Activated CD4-positive, CD25-positive, alpha-beta regulatory T cell (primary cell): ENCODE measurements at places on chromosomes 12 and 14.

DNA sequence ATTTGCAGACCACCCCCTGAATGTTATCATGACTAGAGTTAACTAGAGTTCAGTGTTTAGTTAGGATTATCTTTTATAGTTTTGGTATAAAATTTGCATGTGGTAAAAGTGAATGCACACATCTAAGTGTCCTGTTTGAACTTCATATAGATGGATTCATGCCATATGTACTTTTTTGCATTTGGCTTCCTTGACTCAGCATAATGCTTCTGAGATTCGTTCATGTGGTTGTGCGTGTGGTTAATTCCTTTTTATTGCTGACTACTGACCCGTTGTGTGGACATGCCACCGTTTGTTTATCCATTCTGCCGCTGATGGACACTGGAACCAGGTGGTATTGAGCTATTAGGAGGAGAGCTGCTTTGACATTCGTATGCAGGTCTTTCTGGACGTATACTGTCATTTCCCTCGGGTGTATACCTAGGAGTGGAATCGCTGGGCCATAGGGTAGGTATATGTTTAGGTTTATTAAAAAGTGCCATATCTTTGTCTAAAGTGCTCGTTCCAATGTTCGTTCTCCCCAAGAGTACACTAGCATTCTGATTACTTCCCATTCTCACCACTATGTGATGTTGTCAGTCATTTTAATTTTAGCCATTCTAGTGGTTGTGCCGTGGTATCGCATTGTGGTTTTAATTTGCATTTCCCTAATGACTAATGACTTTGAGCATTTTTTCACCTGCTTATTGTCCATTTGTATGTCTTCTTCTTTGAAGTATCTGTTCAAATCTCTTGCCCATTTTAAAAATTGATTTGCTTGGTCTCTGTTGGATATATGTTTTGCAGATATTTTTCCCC, 37.7 kb downstream of the RIN3 start:
- no peak for DNase-seq

- no peak for DNase-seq
Observed at GRCh38 chr14:79630288-79630960, 580.9 kb downstream of the DIO2 start.

DNA sequence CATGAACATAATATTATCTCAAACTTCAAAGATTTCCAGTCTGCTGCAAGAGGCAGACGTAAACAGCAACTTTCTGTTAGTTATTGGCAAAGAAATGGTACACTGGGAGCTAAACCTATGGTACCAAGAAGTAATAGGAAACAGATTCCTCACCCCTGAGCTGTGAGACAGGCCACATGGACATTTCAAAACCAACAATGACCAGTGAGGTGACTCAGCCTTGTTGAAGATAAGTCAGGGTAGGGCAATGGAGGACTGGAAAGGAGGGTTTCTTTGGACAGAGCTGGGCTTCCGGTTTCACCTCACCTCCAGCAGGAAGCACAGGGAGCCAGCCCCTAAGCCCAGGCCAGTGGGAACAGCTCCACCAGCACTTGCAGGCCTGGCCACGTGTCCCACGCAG, 1320.5 kb downstream of the AACS start:
- DNase-seq: no peak

DNA sequence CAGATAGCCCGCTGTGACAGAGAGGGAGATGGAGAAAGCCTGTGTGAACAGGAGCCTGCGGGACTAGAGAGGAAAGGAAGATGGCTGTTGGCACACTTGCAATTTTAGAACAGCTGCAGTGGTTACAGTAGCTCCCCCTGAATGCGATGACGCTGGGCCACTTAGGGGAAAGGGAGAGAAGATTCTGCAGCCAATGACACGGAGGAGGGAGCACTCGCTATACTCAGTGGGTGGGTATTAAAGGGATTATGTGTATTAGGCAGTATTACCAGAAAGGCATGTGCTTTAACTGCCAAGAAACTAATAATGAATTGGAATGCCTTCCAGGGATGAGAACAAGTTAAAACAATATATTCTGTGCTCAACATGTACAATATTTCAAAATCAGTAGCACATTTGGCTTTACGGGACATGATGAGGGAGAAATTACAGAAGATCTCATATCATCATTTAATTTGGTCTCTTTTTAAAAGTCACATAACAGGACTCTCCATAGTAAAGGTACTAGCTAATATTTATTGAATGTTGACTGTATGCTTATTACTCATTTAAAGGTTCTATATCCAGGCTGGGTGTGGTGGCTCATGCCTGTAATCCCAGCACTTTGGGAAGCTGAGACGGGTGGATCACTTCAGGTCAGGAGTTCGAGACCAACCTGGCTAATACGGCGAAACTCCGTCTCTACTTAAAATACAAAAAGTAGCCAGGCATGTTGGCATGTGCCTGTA, 35.9 kb upstream of the FOS start:
- DNase-seq: no peak

- no peak for DNase-seq
Observed at GRCh38 chr12:49089821-49090773, 4.5 kb downstream of the DHH start.

DNA sequence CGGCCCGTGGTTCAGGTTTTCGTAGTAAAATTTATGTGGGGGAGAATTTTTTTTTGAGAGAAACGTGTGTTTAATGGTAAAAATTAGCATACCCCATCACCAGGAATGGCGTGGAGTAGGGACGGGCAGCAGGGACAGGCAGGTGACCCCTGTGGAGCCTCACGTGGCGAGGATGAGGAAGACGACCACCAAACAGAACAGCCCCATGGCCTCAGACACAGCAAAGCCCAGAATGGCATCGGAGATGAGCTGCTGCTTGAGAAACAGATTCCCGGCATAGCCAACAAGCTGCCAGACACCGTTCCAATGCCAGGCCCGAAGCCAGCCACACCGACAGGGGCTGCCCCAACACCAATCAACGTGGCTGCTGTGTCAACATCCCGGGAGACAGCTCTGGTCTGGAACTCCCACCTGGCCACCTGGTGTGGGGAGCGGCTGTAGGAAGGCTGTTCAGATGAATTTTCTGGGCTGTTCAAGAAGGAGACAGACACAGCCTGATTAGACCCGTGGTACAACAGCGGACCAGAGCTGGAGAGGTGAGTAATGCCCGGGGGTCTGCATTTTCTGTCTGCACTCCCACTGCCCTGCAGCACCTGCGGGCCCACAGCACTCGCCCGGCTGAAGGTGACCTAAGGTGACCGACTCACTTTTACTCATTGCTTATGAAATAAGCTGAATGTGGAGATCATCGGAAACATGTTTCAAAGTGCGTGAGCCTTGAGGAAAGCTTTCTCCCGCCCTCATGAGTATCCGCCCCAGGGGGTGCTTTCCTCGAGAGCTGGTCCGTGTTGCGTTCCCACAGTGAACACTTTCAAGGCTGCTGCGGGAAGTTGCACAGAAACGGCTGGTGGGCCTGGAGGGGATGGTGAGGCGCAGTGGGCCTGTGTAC, 10.6 kb downstream of the TMEM121 start:
- DNase-seq: no peak

- no peak for DNase-seq
Observed at GRCh38 chr12:31029468-31029867, 44.2 kb upstream of the DDX11 start.

GRCh38 chr14:75831455-75831854, 150.3 kb downstream of the TGFB3 start:
- no peak for DNase-seq

DNA sequence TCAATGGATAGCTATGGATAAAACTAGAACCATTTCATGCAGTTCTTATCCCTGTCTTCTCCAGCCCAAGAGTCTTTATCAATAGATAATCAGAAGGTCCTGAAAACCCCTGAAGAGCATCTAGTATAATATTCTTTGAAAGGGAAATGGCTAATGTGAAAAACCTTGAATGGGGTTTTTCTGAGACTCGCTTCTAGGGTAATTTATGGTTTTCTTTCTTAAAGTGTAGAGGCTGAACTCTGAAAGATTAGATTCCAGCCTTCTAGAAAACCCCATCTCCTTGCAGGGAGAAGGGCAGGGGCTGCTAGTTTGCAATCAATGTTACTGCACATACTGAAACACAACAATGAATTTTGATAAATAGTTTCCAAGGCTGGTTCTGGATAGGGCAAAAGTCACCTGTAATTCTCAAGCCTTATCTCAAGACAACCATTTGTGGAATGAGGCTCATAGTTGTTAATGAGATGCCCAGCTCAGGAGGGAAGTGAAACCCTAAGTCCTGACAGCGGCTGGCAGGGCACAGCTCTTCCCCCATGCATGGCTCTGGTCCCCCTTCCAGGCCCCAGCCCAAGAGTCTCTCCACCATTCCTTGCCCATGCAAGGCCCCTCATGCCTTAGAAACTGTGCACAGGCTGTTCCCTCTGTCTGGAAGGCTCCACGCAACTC, 33.7 kb upstream of the PYGL start:
- no peak for DNase-seq

DNA sequence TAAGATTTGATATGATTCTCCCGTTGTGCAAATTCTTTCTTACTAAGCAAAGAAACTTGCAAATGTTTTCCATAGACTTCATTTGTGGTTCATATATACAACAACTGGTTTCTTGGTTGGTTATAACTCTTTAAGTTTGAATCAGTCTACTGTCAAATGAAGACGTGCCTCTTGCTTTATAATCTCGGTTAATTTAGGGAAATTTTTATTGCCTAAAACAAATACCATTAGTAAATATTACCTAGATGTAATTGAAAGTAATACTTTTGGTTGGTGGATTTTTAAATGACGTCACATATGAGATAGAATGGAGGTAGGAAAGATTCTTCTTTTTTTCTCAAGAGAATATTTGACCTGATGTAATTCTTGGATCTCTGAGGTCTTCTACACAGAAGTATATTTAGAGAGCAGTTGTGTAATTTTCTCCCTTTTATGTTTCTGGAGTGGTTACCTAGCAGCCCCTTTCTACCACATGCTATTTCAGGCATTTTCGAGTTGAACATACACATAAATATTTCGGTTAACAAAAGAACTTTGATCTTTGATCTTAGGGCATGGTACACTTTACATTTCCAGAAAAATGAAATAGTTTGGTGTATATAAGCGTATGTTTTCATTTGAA, 1.7 kb downstream of the ATF7IP start:
- no peak for DNase-seq

DNA sequence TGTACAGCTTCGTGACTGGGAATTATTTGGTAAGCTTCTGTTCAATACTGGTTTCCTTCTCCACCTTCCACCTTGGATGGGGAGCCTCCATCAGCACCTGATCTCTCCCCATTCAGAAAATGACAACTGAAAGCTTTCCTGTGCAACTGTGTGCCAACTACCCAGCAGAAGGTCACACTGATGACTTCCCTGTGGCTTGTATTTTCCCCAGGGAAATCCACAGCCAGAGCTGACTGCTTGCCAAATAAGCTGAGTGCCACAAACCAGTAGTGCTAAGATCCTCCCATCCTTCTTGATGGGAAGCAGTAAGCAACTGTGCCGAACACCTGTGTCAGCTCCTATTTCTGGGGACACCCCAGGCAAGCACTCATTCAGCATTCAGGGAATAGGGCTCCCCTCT, 257.2 kb upstream of the SOX5 start:
- DNase-seq: no peak

- no peak for DNase-seq
Observed at GRCh38 chr12:2168808-2169207, 116.0 kb downstream of the CACNA1C start.

GRCh38 chr12:54936736-54937135, 47.8 kb downstream of the TESPA1 start:
- DNase-seq: no peak

GRCh38 chr14:94769391-94770250, at the start of gene GSC:
Gene GSC, minus strand, starts transcription at chr14:94770113. Its CDS starts 98 bp downstream, at chr14:94770015.
- no peak for DNase-seq

DNA sequence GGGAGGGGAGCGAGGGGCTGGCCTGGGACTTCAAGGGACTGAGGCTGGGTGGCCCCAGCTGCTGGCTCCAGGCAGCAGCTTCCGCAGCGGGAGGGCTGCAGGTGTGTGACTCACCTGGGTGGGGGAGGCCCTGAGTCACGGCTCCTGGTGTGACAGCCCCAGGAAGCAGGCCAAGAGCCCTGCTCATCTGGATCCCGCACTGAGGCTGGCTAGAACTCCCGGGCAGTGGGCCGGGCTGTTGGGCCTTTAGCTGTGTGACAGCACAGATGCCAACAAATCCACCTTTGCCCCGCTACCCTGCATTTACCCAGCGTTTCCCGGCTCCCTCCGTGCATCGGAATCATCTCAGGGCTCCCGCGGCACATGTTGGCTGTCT, 180.0 kb upstream of the PRMT8 start:
- DNase-seq: no peak

DNA sequence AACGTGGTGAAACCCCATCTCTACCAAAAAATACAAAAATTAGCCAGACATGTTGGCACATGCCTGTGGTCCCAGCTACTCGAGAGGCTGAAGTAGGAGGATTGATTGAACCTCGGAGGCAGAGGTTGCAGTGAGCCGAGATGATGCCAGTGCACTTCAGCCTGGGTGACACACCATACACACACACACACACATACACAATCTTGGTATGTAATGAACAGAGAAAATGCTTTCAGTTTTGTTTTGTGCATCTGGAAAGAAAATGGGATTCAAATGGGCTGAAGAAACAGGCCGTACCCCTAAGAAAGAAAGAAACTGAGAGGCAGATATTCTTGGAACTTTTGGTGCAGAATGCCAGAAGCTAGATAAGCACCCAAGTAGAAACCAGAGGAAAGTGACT, 107.2 kb downstream of the PDE3A start:
- DNase-seq: no peak

- no peak for DNase-seq
Observed at GRCh38 chr14:79278286-79278797, 933.0 kb downstream of the DIO2 start.

- DNase-seq: no peak
Observed at GRCh38 chr12:131318045-131318685, 364.5 kb downstream of the ADGRD1 start.

DNA sequence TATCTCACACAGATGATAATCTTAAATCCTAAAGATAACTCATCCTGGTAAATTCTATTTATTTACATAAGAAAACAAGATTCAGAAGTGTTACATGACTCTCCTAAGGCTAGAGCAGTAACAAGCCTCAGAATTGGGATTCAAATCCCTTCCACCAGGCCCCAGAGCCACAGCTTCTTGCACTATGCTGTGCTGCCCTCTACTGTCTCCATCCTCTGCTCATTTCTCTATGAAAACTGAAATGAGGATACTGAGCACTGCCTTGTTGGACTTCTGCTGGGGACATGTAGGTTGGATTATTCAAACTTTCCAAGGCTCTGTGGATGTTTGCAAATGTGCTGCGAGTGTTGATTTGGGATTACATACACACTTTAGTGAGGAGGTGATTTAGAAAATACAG, 23.5 kb upstream of the C12orf50 start:
- no peak for DNase-seq

- peak; percentile 75 for DNase-seq
Observed at GRCh38 chr12:7935590-7936581, at the start of gene SLC2A3. Gene SLC2A3, minus strand, starts transcription at chr12:7936187. Its CDS starts 153 bp downstream, at chr12:7936034.
